ENCODE measurements at places on chromosomes 2 and 18.

DNA sequence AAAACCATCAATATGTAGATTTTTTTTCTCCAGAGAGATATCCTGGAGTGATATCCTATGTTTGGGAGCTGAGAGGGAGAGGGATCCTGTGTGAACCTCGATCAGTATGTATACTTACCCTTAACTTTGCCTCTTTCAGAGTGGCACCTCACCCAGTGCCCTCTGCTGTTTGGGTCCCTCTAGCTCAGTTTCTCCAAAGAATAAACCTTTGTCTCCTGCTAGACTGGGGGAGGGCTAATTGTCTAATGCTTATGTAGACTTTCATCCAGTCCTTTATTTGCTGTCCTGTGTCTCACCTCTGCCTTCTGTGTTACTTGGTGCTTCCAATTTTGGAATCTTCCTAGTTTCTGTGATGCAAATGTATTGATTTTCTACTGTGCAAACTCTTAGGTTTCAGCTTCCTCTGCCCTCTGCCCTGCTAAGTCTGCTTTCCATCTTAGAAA lies 48.4 kb downstream of the MTX2 start:
- no peak for DNase-seq

GRCh38 chr2:217061916-217062505 lies 202.1 kb upstream of the TNP1 start:
- no peak for DNase-seq

GRCh38 chr2:199485732-199486335 lies 28.1 kb upstream of the SATB2 start:
- peak; percentile 1 for DNase-seq

DNA sequence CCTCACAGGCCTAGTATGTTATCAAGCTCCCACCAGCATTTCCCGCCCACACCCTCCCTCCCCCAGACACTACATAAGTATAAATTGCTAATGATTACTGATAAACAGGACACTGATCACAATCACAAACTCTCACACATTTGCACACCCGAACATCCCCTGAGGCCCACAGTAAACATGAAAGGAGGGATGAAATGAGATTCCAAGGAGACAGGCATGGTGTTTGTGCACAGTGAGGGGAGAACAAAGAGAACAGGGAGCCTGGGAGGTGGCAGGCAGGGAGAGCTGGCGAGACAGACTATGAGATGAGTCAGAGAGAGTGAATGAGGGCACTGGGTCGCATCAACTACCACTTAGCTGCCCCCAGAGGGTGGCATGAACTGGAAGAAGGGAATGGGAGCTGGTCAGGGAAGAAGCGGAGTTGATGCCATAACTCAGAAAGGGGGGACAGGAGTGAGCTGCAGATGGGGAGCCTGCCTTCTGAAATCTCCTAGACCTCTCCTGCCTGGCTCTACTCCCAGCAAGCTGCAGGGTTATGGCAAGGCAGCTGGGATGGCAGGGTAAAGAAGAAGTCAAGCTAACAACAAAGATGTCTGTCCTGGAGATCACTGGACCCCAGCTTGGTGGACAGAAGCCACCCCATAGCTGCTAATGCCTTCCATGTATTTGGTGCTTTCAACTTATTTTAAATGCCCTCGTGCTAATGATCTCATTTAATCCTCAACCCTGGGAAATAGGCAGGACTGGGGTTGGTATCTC lies 5.1 kb downstream of the KIF3C start:
- peak; percentile 58 for DNase-seq

- DNase-seq, result no peak
These were observed 6.8 kb upstream of the TGFA start for GRCh38 chr2:70560442-70560841.

DNA sequence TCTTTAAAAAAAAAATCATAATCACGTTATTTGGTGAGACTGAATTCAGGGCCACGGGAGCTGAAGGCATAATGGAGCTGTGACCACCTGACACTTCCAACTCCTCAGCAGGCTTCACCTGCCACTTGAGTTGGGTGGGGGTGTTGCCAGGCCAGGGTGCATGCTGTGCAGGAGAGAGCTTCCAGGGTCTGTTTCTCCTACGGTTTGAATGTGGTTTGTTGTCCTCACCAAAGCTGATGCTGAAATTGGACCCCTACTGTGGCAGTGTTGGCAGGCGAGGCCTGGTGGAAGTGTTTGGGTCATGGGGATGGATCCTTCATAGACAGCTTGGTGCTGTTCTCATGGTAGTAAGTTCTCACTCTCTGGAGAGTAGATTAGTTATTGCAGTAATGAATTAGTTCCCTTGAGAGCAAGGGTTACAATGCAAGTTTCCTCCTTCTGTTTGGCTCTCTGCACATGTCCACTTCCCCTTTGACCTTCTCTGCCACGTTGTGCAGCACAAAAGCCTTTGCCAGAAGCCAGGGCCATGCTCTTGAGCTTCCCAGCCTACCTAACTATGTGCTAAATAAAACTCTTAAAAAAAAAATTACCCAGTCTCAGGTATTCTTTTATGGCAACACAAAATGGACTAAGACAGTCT lies 38.3 kb upstream of the ANKRD44 start:
- DNase-seq, result no peak

DNA sequence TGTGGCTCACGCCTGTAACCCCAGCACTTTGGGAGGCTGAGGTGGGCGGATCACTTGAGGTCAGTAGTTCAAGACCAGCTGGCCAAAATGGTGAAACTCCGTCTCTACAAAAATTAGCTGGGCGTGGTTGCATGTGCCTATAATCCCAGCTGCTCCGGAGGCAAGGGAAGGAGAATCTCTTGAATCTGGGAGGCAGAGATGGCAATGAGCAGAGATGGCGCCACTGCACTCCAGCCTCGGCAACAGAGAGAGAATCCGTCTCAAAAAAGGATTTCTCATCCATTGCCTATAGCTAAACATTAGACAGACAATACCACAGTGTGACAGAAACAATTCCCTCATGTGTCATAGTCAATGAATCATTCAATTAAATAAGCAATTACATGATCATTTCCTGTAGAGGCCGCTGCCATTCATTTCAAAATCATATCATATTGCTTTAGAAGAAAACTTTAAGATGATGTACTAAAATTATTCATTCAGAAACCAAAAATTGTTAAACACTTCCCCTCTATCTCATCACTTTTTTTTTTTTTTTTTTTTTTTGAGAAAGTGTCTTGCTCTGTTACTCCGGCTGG lies 69.5 kb upstream of the TGIF1 start:
- DNase-seq, result no peak
